PC-9 (cell line): ENCODE measurements at places on chromosomes 1 and 21.

DNA sequence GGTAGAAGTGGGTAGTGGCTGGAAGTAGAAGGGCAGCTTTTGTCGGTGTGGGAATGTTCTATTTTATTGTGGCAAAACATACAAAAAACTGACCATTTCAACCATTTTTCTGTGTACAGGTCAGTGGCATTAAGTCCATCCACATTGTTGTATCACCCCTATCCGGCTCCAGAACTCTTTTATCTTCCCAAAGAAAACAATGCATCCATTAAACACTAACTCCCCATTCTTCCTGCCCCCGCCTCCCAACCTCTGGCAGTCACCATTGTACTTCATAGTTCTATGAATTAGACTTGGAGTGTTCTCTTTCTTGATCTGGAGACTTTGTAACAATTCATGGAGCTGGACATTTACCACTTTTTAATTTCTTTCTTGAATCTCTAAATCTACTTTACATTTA is 55.7 kb downstream of the DEGS1 start:
- DNase-seq = no peak
- no peak overlapping the region for H3K27ac ChIP-seq
- H3K4me1 ChIP-seq = no peaks in the 10 kb centered on the region
- H3K4me3 ChIP-seq = no peak overlapping the region
- no peaks in the 10 kb centered on the region for H3K27me3 ChIP-seq

DNA sequence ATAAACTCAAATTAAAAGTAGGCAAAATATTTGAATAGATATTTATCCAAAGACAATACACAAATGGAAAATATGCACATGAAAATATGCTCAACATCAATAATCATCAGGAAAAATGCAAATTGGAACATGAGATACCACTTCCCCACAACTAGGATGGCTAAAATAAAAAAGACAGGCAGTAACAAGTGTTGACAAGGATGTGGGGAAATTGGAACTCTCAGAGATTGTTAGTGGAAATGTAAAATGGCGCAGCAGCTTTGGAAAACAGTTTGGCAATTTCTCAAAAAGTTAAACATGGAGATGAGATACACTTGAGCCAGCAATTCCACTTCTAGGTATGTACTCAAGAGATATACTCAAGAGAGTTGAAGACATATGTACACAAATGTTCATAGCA is 48.8 kb downstream of the NAV1 start:
- H3K4me1 ChIP-seq = peaks cover under 1% of the 10 kb centered on the region; the same call in 1 of the 2 replicates
- no peak overlapping the region for H3K4me3 ChIP-seq
- DNase-seq = no peak
- no peaks in the 10 kb centered on the region for H3K27me3 ChIP-seq
- H3K36me3 ChIP-seq = no peaks in the 10 kb centered on the region

- H3K27me3 ChIP-seq = no peaks in the 10 kb centered on the region
- peak; percentile 69 for DNase-seq
- peaks cover 33% of the 10 kb centered on the region for H3K4me1 ChIP-seq
Measured at GRCh38 chr1:20485527-20486456, at the start of gene CAMK2N1. Gene CAMK2N1, minus strand, starts transcription at chr1:20486210. Its CDS starts 831 bp downstream, at chr1:20485379.

GRCh38 chr1:228061411-228062084 is 21.0 kb upstream of the ARF1 start:
- no peaks in the 10 kb centered on the region for H3K36me3 ChIP-seq
- H3K4me3 ChIP-seq = peak overlapping the region; percentile 96; the same call in 1 of the 2 replicates

DNA sequence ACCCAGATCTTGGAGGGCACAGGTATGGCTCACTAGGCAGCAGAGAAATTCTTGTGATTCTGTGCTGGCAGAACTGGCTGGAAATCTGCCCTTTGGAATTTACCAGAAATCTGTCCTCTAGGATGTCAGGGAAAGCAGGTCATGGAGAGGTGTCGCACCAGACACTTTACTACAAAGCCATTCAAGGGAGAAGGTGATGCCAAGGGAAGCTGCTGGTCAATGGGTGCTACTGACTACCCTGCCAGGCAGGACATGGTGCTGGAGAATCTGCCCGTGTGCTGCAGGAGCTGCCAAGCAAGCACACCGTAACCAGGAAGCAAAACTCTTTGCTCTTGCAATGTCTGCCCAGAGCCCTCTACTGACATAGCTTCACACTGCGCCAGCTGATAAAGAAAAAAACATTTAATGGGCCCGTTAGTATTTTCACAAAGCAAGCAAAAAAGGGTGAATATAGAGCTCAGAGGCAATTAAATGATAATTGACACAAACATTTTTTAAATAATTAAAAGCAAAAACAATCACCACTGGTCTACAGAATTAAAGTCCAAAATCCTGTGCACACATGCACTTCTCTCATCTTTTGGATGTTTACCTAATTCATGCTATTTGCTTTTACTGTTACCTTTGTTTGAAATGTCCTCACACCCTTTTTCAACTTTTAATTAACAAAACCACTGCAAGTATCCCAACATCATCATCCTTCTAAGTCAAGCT is 7.2 kb upstream of the FBXO28 start:
- no peaks in the 10 kb centered on the region for H3K27me3 ChIP-seq
- H3K36me3 ChIP-seq = no peaks in the 10 kb centered on the region
- peaks cover 6% of the 10 kb centered on the region; the same call in 1 of the 2 replicates for H3K4me1 ChIP-seq
- H3K4me3 ChIP-seq = no peak overlapping the region
- no peak overlapping the region for H3K27ac ChIP-seq
- DNase-seq = peak; percentile 58

DNA sequence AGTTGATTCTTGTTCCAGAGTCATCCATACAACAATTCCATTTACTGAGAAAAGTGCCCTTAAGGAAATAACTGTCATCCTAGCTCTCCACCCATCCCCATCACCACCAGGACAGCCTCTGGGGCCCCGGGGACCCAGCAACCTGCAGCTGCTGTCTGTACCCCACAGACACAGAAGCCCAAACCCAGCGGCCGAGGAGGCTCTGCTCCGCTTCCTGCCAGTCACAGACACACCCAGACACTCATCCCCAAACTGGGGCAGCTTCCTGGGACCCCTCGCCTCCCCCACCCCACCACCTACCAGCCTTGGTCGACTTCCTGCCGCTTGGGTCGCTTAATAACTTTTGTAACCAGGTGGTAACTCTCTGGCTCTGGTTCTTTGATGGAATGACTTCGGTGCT is 121.6 kb upstream of the SLC25A33 start:
- no peaks in the 10 kb centered on the region for H3K27me3 ChIP-seq

- peaks cover 31% of the 10 kb centered on the region for H3K36me3 ChIP-seq
- no peak within 1 kb of the TSS for H3K27ac ChIP-seq
- H3K4me1 ChIP-seq = peaks cover 11% of the 10 kb centered on the region
- no peaks in the 10 kb centered on the region for H3K27me3 ChIP-seq
- H3K4me3 ChIP-seq = no peak within 1 kb of the TSS
Measured at GRCh38 chr1:75796376-75797272, at the start of gene MSH4. Gene MSH4, plus strand, starts transcription at chr1:75796882. Its CDS starts 104 bp downstream, at chr1:75796986.
